ENCODE measurements at places on chromosomes 7 and 10.

DNA sequence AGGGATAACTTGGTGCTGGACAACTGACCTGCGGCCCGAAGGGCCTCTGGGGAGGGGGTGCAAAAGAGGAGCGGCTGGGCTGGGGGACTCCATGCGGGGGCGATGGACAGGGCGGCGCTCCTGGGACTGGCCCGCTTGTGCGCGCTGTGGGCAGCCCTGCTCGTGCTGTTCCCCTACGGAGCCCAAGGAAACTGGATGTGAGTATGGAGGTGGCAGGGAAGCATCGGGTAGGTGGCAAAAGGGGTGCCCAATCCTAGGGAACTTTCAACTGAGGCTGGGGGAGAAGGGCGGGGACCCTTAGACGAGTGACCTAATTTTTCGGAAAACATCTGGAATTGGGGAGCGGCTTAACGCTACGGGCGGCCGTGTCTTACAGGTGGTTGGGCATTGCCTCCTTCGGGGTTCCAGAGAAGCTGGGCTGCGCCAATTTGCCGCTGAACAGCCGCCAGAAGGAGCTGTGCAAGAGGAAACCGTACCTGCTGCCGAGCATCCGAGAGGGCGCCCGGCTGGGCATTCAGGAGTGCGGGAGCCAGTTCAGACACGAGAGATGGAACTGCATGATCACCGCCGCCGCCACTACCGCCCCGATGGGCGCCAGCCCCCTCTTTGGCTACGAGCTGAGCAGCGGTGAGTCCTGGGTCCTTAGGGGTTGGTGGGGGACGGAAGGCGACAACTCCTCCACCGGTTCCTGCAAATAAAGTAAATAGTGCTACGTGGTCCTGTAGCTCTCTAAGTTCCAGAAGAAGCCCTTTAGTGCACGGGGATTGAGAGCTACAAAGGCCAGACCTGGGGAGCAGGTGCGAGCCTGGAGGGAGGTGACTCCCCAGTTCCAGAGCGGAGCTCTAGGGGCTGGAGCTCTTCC, 622 bp downstream of the WNT16 start:
- no peak for DNase-seq

GRCh38 chr7:152865461-152865860, 105.9 kb downstream of the ACTR3B start:
- DNase-seq = no peak

DNA sequence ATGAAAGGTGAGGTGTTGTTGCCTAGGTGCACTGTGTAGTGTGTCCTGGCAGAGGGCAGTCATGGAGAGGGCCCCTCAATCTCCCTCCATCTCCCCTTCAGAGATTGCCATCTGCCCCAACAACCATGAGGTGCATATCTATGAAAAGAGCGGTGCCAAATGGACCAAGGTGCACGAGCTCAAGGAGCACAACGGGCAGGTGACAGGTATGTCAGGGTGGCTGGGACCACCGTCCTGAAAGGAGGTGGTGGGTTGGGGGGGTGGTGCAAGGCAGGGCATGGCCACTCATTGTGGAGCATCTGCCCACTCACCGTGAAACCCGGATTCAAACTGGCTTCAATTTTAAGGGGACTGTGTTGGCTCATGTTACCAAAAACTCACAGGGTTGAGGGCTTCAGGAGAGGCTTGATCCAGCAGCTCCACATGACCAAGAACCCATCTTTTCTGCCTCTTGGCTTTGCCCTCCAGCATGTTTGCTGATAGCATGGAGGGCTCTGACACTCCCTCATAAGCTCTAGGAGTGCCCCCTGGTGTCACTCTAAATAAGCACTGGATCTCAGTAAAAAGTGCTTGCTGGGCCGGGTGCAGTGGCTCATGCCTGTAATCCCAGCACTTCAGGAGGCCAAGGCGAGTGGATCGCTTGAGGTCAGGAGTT, 12.2 kb downstream of the ARPC1B start:
- peak; percentile 46 for DNase-seq

DNA sequence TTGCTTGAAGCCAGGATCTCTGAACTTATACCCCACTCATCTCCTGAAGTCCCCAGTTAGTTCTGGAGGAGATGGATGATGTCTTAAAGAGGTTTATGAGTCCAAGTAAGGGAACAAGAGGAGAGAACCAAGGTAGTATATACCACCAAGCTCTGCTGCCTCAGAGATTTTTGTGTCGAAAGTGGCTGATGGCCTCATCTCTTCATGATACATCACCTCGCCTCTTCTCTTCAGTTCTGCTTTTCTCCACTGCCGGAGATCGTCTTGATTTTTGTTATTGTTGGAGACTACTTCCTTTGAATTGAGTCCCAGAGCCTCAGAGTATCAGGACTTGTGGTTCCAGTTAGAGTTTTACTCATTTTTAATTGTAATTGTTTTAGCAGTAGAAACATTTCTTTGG, 1.9 kb downstream of the VTI1A start:
- no peak for DNase-seq

DNA sequence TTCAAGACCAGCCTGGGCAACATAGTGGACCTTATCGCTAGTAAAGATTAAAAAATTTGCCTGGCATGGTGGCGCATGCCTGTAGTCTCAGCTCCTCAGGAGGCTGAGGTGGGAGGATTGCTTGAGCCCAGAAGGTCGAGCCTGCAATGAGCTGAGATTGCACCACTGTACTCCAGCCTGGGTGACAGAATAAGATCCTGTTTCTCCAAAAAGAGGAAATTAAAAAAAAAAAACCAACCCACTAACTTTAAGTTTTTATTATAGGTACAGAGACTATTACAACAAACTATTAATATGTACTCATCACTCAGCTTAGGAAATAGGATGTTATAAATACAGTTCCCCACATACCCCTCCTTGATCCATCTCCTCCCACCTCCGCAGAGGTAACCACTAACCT, 30.2 kb downstream of the DHTKD1 start:
- DNase-seq = no peak

DNA sequence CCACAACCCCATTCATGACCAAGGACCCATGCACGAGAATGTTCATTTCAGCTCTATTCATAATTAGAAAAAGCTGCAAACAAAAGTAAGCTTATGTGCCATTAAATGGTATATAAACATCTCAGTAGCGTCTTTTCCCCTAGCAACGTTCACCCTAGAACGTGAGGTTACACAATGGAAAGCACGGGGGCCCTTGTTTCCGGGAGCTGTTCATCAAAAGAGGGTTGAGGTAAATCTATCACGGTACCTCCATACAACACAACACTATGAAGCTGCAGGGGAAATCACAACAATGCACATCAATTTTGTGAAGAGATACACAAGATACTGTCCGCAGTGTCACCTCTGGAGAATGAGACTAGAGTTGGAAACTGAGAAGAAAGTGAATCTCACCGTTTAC, 80.9 kb upstream of the DDC start:
- DNase-seq = no peak

GRCh38 chr10:96439725-96440124, 74.0 kb downstream of the TLL2 start:
- no peak for DNase-seq

DNA sequence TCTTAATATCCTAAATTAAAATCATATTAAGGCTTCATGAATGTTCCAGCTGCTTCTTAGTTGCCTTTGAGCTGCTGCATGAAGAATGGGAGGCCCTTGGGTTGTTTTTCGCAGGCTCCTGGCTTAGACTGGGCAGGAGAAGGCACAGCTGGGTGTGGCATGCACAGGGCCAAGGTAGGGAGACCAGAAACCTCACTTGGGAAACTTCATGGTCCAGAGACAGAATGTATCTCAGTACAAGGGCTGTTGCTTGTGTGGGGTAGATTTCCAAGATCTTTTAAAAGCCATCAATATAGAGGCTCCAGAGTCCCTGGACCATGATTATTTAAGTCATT, 49.9 kb downstream of the BUB3 start:
- DNase-seq = no peak

DNA sequence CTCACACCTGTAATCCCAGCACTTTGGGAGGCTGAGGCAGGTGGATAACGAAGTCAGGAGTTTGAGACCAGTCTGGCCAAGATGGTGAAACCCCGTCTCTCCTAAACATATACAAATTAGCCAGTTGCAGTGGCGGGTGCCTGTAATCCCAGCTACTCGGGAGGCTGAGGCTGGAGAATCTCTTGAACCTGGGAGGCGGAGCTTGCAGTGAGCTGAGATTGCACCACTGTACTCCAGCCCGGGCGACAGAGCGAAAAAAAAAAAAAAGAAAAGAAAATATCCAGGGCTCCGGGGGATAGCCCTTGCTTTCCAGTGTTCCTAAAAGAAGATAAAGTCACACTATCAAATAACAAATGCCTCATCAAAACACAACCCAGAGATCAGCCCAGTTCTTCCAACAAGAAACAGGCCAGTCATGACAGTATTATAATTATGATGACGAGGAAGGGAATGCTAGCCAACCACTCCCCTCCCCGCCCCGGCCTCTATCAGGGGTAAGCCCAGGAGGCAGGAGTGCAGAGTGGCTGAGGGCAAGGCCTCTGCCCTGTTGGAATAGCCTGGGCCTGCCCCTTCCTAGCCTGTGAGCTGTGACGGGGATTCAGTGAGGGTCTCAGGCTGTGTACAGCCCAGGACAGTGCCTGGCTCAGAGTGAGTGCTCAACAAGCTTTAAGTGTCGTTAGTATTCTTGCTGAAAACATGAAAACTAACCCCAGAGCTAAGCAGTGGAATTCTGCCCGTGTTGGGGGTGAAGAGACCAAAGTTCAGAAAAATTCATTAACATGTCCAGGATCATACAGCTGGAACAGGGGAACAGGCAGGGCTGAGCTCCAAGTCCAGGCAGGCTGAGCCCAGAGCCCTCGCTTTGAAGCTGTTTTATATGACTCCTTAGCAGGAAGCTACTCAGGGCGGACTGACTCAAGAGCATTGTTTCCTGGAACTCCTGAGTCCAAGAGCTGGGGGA, 54.3 kb downstream of the FAM241B start:
- peak; percentile 13 for DNase-seq

DNA sequence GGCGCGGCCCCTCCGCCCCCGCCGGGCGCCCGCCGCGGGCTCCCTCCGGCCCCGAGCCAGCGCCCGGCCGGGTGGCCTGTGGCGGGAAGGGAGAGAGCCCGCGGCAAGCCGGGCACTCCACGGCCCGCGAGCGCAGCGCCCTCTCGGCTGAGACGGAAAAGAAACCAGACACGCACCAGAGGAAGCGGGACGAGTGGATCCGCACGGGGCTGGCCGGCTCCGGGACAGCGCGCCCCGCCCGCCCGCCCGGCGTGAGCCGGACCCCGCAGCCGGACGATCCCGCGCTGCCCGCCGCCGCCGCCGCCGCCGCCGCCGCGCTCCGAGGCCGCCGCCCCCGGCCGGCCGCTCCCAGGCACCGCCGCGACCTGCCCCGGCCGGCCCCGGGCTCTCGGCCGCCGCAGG, 300 bp downstream of the ARHGAP21 start:
- DNase-seq = peak; percentile 44

DNA sequence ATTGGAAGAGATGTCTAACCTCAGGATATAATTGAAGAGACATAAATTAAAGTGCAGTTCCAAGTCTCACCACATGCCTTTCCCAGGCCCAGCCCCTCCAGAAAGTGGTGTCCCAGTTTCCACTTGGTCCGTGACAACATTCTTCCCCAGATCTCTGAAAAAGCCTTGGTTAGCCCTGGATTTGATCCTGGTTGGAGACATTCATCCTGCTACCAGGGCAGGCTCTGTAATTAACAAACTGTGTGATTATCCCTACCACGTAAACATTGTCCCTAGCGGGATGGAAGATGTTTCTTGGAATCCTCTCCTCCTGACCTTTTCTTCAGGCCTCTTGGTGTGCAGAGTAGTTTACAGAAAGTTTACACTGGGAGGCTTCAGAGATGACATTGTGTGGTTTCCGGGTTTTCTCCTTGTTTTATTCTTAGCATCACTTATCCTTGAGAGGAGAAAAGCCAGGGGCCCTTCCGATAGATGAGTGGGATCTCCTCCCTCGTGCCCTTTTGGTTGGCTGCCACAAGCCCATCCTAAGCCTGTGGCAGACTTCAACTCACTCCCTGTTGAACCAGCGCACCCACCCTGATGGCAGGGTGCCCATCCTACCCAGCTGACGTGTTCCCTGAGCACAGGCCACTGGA, 83.8 kb downstream of the COL13A1 start:
- DNase-seq = no peak

GRCh38 chr10:60649485-60650377, 128.5 kb upstream of the CDK1 start:
- no peak for DNase-seq

DNA sequence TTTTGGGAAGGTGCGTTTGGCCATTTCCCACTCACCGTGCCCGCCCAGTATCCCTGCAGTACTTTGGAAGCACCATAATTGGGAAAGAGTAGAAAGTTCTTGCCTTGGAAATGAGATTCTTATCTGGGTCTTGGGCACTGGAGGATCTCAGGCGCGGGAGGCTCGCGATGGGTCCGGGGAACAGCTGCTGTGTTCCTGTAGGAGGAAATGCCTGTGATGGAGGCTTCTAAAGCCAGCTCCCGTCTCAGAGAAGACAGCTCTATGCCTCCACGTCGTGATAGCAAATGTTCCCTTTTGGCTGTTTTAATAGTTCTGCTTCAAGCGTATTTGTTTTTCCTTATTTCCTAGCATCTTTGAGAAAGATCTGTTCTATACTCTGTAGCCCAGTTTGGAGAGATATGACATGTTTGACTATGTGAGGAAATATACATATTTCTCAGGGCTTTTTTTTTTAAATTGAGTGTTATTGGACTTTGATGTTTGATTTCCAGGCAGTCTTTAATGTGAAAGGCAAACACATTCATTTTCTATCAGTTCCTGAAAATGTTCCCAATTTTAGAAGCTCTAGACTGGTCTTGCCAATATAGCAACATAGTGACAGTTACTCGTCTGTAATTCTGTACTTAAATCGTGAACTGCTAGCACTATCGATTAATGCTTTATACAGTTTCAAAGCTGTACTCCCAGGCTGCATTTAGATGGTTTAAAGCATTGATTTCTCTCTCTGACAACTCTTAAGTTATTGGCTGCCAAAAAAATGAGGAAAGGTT, 280.8 kb downstream of the DPP6 start:
- no peak for DNase-seq

- peak; percentile 72 for DNase-seq
Measured at GRCh38 chr7:70698219-70698832, 433.6 kb upstream of the GALNT17 start.

DNA sequence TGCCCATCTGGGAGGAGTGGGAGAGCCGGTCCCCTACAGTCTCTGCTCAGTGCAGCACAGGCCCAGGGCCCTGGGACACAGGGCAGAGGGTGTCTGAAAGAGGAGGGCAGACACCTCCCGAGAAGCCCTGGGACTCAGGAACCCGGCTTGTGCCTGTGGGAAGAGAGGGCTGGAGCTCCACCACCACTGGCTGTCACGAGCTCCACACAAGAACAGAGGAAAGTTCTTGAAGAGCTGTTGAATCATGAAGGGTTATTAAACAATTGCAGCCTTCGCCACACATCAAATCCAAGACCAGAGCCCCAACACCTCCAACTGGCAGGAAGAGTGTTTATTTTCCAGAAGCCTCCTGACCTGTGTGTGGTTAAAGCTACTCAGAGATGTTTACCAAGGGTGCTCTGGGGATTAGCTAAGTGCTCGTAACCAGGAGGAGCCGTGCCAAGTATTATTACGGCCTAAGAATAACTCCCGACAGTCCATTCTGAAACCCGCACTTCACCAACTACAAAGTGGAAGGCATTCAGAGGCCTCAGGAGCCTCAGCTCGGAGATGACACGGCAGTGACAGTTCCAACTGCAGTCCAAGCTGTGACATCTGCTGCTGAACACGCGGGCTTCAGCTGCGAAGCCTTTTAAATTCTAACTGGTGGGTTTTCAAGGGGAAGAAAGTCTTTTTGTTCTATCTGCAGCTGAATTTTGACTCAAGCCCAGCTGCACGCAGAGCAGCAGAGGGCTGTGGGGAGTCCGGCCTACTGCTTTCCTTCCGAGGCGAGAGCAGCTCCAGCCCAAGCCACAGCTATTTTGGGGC, 75.1 kb downstream of the MAD1L1 start:
- DNase-seq = peak; percentile 84
